ENCODE measurements at places on chromosomes 12 and 14. TPM values are rescaled to one million over a fixed set of nuclear protein-coding genes. Genes with fewer than 3 reads are reported as not detected.

- DNase-seq, result no peak
These were observed 66.4 kb upstream of the FLRT2 start for GRCh38 chr14:85463512-85463911.

DNA sequence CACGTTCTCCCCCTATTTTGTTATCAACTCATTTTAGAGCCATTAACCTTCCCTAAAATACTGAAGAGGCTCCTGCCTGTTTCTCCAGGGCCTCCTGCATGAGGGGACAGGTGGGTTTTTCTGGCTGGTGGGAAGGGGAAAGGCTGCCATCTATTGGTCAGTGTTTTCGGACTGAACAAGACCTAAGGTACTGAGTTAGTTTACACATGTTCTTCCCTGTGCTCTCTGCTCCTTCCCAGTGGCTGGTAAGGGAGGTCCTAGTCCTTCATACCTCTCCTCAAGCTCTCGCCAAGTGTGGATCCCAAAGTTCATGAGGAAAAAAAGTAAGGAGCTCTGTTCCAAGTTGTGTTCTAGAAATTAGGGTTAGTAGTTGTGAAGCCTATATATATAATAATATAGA is 357.5 kb downstream of the FSCB start:
- no peak for DNase-seq

GRCh38 chr12:108633534-108634248 is at the start of gene SELPLG:
Gene SELPLG, minus strand, starts transcription at chr12:108633894. Its CDS starts 9,587 bp downstream, at chr12:108624307.
- peak; percentile 73 for DNase-seq

- no peak for DNase-seq
These were observed 259.0 kb downstream of the CCDC59 start for GRCh38 chr12:82099216-82099615.

Gene MDGA2
- not detected for total RNA-seq

Gene SDS
- total RNA-seq, result not detected

Gene PNP
- 6.5 TPM for total RNA-seq

Gene ANKRD33
- not detected for total RNA-seq

Gene SLC25A47
- total RNA-seq, result not detected

Gene EDDM3A
- total RNA-seq, result not detected

Data from left ventricle myocardium superior (tissue), 1 donor.